Substantia nigra (tissue), 51 donors: ENCODE measurements at places on chromosomes 12 and 14.

GRCh38 chr12:102976609-102977280 is 19.3 kb downstream of the ASCL1 start:
- DNase-seq: no peak

GRCh38 chr12:76634133-76634532 is 74.6 kb upstream of the OSBPL8 start:
- DNase-seq: no peak

- DNase-seq: no peak
Observed at GRCh38 chr12:78470354-78471195, 394.0 kb upstream of the SYT1 start.

DNA sequence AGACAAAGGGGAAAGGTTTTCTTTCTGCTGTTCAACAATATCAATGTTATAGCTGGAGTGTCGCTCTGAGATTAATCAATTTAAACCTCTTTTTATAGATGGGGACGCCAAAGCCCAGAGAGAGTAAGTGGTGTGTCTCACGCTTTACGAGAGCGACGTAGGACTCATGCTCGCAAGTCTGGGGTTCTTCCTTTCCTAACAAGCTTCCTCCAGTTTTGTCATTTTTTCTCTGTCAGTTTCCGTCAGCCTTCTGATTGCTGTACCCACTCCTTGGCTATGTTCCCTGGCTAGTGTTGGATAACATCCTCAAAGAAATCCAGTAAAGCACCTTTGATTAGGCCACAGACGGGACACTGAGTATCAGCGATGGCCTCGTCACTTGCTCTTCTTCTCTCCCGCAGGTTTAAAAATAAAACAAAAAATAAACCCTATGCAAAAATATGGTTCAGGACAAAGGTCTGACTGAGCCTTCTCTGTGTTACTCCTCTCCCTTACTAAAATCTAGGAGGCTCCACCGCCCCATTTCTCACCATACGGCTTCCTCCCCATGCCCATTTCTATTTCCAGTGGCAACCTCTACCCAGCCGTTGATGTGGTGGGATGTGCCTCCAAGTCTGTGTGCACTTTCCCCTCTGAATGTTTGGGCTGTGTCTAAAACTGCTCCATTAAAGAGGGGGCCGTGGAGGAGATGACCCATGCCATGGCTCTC is 172.7 kb upstream of the PARP11 start:
- DNase-seq: no peak

- no peak for DNase-seq
Observed at GRCh38 chr14:61472011-61472672, 150.8 kb downstream of the PRKCH start.

- DNase-seq: no peak
Observed at GRCh38 chr12:19485240-19485639, 45.9 kb downstream of the AEBP2 start.

- no peak for DNase-seq
Observed at GRCh38 chr12:97899956-97900355, 437.4 kb downstream of the RMST start.

DNA sequence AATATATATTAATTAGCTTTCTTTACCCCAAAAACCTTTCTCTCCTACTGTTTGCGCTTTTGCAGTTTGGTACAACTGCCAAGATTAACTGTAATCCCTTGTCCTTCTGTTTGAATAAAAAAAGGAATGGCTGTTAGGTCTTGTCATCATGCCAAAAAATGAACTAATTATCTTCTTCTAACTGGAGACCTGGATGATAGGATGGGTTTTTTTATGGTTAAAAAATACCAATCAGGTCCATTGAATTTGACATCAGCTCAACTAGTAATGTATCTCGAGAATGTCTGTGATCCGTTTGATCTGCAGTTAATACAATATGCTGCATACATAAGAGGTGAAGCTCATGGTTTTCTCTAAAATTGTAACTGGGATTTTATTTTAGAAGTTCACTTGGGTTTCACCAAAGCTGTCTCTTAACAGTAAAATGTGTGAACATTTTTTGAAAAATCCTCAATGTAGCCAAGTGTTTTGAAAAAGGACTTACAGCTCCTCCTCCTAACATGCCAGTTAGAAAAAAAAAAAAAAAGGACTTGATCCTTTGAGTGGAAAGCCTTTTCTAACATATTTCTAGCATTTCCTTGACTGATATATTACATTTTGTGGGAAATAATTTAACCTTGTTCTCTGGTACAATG is 96.8 kb downstream of the SRGAP1 start:
- DNase-seq: no peak

DNA sequence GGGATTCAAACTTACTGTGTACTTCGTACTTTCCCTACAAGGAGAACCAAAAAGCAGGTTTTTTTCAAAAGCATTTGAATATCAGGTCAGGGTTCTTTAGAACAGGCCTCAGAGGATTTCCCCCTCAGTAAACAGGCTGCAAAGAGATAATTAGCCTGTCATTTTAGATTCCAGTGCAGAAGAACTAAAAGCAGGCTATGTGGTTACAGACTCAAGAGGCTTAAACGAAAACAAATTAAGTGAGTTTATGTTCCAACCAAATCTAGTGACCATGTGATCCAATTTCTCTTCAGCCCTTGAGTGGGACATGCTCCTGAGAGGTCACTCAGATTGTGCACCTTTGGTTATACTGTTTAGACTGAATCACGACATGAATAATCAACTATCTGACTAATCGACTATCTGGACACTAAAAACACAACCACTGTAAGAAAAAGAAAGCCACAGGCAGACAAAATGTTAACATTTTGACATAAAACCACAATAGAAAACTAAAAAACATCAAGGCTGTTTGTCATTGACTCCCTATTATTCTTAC is 4.5 kb downstream of the TMED8 start:
- no peak for DNase-seq

GRCh38 chr14:53273671-53274072 is 120.5 kb upstream of the DDHD1 start:
- no peak for DNase-seq

GRCh38 chr14:88476214-88476774 is 78.5 kb downstream of the PTPN21 start:
- DNase-seq: no peak

- no peak for DNase-seq
Observed at GRCh38 chr14:61893371-61893940, 131.2 kb downstream of the SNAPC1 start.

- no peak for DNase-seq
Observed at GRCh38 chr14:34680806-34681479, 33.5 kb downstream of the CFL2 start.

DNA sequence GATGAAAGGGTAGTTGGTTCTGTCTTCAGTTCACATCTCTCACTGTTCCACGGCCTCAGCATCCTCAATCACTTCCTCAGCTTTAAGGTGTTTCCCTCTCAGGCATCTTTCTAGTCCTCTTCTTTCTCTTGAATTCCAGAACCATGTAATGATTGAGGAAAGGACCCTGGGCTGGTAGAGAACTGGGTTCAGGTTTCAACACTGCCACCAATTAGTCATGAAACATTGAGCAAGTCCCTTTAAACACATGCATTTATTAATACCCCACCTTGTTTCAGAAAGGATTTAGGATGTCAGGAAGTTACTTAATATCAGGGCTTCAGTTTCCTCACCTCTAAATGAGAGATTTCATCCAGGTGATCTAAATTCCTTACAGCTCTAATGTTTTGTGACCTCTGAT is 7.2 kb downstream of the DMAC2L start:
- no peak for DNase-seq

- no peak for DNase-seq
Observed at GRCh38 chr12:46671102-46671501, 154.7 kb downstream of the SLC38A4 start.

GRCh38 chr12:15644700-15645099 is 144.5 kb downstream of the EPS8 start:
- DNase-seq: no peak

- no peak for DNase-seq
Observed at GRCh38 chr12:71415336-71416231, 24.0 kb upstream of the LGR5 start.

GRCh38 chr14:96351986-96352385 is 11.2 kb downstream of the ATG2B start:
- no peak for DNase-seq

GRCh38 chr12:74889563-74890236 is 319.9 kb downstream of the KCNC2 start:
- DNase-seq: no peak

- DNase-seq: no peak
Observed at GRCh38 chr12:25578411-25579143, 25.5 kb upstream of the LMNTD1 start.

GRCh38 chr14:53896726-53897125 is 59.9 kb downstream of the BMP4 start:
- no peak for DNase-seq

DNA sequence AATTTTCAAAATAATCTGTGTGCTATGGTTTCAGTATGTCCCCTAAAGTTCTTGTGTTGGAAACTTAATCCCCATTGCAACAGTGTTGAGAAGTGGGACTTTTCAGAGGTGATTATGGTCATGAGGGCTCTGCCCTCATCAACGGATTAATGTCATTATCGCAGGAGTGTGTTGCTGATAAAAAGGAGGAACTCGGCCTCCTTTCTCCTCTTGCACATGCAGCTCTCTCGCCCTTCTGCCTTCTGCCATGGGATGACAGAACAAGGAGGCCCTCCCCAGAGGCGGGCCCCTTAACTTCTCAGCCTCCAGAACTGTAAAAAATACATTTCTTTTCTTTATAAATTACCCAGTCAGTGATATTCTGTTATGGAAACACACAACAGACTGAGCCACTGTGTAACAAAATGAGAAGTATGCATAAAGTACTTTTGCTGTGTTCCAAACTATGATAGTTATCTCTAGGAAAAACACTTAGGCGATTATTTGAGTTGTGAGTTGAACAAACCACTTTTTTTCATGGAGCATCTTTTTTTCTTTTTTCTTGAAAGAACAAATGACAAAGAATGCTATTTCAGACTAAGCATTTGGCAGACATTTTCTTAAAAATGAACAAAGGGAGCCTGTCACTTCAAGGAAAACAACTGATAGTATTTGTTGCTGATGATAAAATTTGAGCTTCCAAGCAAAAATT is 134.8 kb upstream of the FUT8 start:
- DNase-seq: no peak

- DNase-seq: no peak
Observed at GRCh38 chr14:24891987-24892496, 157.9 kb downstream of the STXBP6 start.

DNA sequence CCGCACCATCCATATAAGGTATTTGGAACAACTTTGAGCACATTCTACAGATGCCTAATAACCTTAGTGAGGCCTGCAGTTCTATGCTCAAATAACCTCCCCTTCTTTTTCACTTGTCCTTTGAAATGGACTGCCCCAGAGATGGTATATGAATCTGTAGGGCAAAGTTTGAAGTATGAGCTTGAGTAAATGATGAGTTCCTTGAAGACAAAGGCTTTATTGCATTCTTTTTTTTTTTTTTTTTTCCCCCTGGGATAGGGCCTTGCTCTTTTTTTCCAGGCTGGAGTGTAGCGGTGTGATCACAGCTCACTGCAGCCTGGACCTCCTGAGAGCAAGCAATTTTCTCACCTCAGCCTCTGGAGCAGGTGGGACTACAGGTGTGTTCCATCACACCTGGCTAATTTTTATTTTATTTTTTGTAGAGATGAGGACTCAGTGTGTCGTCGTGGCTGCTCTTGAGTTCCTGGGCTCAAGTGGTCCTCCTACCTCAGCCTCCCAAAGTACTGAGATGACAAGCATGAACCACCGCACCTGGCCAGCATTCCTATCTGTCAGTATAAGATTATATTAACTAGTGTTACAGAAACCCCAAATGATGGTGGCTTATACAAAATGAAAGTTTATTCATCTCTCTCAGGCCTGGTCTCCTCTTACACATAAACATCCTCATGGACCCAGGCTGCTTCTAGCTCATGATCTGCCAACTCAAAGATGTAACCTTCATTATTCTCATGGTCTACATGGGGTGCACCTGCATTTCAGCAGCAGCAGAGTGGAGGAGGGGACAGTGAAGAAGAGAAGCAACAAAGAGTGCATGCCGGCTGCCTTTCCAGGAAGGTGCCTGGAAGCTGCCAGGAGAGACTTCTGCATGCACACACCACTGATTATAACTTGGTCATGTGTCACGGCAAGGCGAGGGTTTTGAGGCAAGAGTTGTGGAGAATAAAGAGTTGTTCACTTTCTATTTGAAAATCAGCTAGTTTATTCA is 101.4 kb downstream of the DUSP16 start:
- no peak for DNase-seq

GRCh38 chr14:85917716-85918115 is 387.8 kb downstream of the FLRT2 start:
- peak; percentile 23 for DNase-seq

DNA sequence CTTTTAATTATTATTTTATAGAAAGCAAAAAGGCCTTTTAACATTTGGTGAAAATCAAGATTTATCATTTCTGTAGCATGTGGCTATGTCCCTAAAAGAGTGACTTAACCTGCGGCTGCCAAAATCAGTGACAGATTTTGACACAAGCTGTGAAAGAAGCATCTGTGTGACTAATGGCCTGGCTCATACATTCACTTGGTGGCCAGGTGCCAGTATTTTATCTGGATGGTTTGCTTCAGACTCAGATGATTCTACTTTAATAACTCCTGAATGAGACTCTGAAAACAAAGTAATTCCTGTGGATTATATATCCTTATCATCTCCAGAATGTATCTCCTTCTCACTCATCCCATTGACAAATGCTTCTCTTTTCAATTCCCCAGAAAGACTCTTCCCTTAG is 103.0 kb downstream of the FSCB start:
- DNase-seq: no peak

DNA sequence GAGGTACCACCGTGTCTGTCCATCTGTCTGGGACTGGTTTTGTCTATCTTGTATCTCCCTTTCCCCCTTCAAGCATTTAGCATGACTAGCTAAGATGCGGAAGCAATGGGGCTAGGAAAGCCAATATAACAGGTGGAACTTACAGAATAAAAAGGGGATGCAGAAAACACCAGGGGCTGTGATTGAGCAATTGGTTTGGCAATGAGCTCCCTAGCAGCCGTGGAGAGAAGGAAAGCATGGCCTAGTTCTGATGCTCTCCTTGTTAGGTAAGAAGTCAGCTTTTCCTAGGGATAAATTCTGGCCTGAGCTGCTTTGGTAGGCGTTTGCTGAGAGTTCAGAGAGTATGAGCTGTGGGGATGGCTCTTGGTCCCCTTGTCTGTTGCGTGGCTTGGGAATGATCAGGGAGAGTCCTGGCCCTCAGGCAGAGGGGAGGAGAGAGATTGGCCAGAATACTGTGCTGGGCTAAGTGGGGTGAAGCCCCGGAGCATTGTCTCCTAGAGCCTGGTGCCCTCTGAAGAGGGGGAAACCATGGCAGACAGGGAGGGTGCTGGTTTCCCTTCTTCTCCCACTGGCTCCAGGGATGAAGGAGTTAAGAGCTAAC is 7.1 kb downstream of the SETD1B start:
- DNase-seq: no peak

- DNase-seq: no peak
Observed at GRCh38 chr12:95977764-95978305, 18.3 kb downstream of the HAL start.
